PC-3 (cell line): ENCODE measurements at places on chromosomes 11 and 22.

GRCh38 chr22:49017482-49018329 is 810.0 kb downstream of the BRD1 start:
- DNase-seq: no peak

- DNase-seq: peak; percentile 52
Observed at GRCh38 chr11:67534070-67534679, 10.9 kb upstream of the CABP2 start.

- no peak for DNase-seq
Observed at GRCh38 chr11:33001751-33002542, 13.7 kb upstream of the DEPDC7 start.

- peak; percentile 58 for DNase-seq
Observed at GRCh38 chr11:118691926-118692830, 12.7 kb upstream of the TREH start.

GRCh38 chr11:7457211-7457610 is 28.1 kb upstream of the OLFML1 start:
- peak; percentile 59 for DNase-seq

DNA sequence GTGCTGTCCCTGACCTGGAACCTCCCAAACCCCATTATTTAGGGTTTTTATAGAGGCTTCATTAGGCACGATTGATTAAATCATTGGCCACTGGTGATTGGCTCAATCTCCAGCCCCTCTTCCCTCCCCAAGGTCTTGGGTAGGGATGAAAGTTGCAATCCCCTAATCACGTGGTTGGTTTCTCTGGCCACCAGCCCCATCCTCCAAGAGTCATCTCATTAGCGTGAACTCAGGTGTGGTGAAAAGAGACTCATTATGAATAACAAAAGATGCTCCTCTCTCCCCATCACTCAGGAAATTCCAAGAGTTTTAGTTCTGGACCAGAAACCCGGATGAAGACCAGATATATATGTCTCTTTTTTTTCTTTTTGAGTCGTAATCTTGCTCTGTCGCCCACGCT is 7.6 kb upstream of the MARK2 start:
- DNase-seq: no peak

DNA sequence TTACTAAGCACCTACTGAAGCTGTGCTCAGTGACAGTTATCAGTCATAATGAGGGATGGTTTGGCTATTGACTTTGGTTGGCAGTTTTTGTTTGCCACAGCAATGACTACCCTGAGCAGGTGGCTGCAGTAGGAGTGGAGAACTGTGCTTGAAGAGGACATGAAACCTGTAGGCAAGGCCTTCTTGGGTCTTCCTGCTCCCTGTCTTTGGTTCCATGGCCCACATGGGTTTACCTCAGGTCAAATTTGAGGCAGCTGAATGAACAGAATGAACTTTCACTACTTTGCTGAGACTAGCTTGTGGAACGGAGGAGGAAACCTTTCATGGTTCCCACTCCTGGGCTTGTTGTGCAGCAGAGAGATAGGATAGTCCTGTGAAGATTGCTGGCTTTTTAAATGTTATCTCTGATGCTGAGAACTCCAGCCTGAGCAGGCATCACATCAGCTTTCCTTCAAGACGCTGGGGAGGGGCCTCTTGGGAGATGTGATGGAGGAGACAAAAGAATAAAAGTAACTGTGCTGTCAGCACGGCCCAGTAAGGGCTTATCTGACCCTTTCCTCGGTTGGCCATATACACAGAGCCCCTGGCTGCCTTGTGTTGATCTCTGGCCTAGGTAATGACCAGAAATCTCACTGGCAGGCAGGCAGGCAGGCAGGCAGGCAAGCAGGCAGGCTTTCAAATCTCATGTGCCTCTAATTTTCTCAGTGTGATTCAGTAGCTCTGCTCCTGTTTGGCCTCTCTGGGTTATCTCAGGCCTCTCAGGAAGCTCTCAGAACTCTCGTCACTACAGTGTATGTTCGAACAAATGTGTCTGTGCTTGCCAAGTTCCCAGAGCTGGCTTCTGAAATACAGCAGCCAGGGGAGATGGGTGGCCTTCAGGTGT is 12.0 kb downstream of the STIM1 start:
- DNase-seq: no peak

DNA sequence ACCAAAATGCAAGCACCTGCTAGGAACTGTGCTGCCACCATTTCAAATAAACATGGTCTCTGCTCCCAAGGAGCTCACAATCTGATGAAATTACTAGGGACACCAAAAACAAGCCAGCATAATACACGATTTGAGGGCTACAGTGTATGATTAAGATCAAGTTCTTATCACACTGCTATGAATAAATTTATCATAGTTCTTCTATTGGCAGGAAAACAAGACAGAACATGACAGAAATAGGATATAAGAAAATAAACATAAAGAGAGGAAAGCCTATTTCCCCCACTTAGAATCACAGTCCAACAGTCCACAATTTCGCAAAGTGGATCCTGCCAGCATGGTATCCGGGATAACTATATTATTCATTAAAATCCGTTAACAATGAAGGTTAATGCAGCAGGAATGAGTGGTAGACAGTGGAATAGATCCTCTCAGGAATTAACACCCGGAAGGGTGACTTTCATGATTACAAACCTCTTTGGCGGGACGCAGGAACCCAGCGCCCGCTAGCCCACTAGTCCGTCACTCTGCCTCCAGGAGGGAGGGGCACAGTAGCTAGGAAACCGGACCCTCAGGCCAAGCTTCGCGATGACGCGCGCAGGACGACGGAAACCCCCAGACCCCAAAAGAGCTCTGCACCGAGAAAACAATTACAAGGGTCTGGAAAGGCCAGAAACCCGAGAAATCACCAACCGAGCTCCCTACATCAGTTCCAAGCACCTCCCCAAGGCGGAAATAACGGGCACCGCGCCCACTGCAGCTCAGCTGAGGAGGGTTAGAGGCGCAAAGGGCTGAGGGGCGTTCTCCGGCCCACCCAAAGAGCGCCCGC is 607 bp downstream of the CCDC82 start:
- DNase-seq: no peak

DNA sequence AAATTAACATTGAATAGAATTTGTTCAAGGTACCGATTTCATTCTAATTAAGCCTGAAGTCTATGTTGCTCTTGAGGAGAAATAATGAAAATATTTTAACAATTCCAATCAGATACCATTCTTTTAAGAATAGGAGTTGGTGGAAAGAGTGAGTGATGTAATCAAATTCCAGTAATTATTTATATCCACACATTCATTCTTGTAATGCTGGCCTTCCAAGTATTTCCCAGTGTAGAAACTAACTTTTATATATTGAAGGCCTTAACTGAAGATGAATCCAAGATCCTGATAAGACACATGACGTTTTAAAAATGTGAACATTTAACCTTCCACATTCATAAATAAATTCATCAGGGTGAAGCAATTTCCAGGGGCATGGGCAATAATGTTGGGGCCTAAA is 36.6 kb upstream of the PAX6 start:
- DNase-seq: no peak

DNA sequence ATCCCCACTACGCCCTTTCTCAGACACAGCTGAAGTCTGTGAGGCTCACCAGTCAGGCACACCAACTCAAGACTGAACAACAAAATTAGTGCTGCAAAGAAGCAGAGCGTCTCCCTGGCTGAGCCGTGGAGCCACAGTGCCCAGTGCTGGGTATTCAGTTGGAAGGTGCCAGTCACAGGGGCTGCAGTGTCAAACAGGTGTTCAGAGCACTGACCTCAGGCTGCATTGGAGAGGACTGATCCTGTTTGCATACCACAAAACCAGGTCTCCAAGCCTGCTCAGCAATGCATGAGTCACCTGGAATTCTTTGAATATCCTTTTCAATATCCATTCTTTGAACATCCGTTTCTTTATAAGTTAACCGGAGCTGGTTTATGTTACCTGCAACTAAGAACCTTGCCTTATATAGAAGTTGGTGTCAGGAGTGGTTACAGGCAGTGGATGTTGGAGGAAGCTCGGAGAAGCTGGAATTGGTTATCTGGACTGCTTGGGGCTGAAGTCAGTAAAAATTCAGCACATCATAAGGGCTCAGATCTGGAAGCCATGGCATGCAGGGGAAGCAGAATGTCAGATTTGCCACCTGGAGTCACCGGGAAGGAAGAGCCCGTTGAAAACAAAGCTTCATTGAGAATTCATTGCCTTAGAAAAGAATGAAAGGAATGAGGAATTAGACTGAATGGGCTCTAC is 30.3 kb downstream of the PDGFB start:
- peak; percentile 94 for DNase-seq

DNA sequence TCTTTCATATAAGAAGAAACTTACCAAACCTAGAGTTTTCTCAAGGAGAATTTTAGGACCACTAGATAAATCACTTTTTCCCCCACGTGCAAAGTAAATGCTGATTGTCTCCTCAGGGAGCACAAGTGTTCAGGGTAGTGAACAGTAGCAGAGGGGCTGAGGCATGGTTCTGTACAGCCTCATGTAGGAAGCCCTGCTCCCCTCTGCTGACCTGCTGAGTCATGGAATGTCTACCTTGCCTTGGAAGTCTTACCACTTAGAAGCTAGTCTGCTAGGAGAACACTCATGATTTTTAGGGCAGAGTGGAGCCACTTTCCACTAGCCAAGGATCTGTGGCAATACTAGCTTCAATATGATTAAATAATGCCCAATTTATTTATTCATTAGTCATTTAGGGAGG is 2120.6 kb upstream of the RAG2 start:
- DNase-seq: no peak

- DNase-seq: no peak
Observed at GRCh38 chr11:44005063-44005701, 42.6 kb upstream of the ACCSL start.

DNA sequence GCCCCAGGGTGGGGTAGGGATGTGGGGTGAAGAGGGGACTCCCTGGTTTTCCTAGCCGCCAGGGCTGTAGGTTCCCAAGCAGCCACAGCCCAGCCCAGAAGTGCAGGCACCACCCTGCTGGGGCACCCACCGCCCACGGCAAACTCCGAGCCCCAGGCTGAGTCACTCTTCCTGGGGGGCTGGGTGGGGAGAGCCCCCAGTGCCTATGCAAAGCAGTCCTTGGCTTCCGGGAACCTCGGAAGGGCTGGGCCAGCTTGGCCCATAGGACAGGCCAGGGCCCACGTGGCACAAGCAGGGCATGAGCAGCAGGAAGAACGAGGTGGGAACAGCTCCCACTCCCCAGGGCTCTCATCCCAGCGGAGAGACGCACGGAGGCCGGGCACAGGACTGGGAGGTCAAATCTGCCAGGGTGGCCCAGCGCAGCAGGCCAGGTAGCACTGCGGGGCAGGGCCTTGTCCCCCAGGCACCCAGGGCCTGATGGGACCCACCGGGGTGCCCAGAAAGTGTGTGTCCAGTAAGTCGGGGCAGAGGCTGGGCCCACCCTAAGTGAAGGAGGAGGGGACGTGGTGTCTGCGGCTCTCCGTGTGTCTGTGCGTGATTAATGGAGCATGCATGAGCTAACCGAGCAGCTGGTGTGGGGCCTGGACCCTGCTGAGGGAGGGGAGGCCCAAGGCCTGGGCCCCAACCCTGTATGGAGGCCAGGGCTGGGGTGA is 4.6 kb upstream of the IL17REL start:
- no peak for DNase-seq

GRCh38 chr11:19816040-19816439 is 103.4 kb downstream of the NAV2 start:
- no peak for DNase-seq

DNA sequence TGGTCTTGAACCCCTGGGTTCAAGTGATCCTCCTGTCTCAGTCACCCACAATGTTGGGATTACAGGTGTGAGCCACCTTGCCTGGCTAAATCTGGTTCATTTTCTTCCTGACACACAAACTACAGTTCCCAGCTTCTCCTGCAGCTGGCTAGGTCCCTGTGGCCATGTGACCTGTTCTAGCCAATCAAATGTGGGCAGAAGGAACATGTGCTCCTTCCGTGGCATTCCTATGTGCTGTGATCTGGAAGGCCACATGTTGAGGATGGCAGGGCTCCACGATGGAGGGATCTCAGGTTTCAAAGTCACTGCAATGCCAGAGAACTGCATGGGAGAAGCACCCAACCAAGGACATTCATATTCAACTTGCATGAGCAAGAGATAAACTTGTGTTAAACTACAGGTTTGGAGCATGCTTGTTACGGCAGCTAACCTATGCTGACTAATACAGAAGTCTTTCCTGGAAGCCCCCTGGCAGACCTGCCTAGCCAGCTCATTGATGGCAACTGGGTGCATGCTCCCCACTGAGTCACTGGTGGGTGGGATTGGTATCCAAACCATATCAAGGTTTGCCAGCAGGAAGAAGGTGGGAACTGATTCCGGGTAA is 86.0 kb downstream of the RPS6KA4 start:
- peak; percentile 47 for DNase-seq

GRCh38 chr11:44832452-44832851 is 105.7 kb downstream of the TSPAN18 start:
- no peak for DNase-seq
